Epithelial cell of esophagus (primary cell): ENCODE measurements at places on chromosomes 1 and 21.

GRCh38 chr1:26029864-26030481 is 8.4 kb downstream of the EXTL1 start:
- DNase-seq: no peak

- DNase-seq: peak; percentile 76
Measured at GRCh38 chr1:116972674-116973030, 28.9 kb upstream of the CD101 start.

GRCh38 chr1:6298940-6299465 is 38.1 kb upstream of the GPR153 start:
- DNase-seq: no peak

- no peak for DNase-seq
Measured at GRCh38 chr1:223765036-223765718, 52.8 kb downstream of the CAPN2 start.

- no peak for DNase-seq
Measured at GRCh38 chr21:25638660-25639550, at the start of gene JAM2. Gene JAM2, plus strand, starts transcription at chr21:25639258. Its CDS starts 564 bp downstream, at chr21:25639822.

GRCh38 chr1:110018396-110018795 is 16.0 kb upstream of the STRIP1 start:
- DNase-seq: no peak

DNA sequence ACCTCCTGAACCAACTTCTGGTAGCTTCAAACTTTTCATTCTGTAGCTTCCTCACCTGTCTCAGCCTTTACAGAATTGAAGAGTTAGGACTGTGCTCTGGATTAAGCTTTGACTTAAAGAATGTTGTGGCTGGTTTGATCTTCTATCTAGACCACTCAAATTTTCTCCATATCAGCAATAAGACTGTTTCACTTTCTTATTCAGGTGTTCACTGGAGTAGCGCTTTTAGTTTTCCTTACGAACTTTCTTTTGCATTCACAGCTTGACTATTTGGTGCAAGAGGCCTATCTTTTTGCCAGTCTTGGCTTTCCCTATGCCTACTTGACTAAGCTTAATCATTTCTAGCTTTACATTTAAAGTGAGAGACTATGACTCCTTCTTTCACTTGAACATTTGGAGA is 31.5 kb downstream of the FGGY start:
- DNase-seq: no peak

DNA sequence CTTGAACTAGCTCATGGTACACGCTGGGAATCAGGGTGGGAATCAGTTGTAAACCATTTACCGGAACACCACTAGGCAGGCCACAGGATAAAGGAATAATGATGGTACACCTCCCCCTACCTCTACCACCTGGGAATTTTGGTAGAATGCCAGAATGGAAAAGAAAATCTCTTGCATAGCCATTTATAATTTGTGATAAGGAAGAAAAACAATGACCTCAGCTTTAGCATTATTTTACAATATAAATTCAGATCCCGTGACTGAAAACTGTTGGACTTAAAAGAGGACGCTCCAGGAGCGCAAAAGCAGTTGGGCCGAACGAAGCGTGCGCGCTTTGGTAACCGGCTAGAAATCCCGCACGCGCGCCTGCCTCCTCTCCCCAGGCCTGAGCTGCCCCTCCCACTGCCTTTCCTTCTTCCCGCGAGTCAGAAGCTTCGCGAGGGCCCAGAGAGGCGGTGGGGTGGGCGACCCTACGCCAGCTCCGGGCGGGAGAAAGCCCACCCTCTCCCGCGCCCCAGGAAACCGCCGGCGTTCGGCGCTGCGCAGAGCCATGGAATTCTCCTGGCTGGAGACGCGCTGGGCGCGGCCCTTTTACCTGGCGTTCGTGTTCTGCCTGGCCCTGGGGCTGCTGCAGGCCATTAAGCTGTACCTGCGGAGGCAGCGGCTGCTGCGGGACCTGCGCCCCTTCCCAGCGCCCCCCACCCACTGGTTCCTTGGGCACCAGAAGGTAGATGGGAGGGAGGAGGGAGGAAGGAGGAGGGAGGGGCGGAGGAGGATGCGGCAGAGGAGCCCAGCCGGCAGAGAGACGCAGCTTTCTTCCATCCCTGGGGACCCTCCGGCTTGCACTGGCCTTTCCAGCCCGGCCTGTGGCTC is at the start of gene CYP4X1:
CYP4X1 (plus strand) TSS at position 402 of the 873 bp plus-strand sequence; CDS start at position 551, 149 bp downstream.
- peak; percentile 49 for DNase-seq

GRCh38 chr1:100152271-100152670 is 19.3 kb downstream of the TRMT13 start:
- no peak for DNase-seq

DNA sequence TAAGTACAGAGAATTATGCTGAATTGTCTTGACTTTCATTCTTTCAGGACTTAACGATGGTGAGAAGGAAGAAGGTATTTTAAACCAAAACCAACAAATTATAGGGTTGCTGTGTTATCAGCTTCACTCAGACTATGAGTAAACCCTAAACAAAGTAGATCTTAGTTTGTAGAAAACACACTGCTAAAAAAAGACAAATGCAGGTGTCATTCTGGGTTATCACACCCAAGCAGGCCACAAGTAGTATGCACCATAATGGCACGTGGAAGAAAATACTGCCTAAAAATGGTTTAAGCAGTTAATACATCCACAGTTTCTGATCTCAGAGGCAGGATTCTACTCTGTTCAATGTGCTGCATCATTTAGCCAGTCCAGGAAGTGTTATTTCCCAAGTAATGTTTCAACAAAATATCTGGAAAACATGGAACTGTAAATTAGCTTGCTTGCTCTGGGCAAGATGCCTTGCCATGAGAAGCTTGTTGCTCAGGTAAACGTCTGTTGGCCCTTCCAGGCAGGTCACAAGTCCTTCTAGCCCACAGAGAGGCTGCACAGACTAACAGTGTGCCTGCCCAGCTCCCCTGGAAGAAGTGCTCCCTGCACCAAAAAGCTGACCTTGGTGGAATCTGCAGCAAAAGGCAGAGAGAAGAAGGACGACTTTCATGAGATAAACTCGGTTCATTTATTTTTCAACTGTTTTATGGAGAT is 4.1 kb downstream of the DIPK1A start:
- DNase-seq: no peak

- DNase-seq: peak; percentile 92
Measured at GRCh38 chr21:27645285-27645684, 678.4 kb upstream of the ADAMTS5 start.

DNA sequence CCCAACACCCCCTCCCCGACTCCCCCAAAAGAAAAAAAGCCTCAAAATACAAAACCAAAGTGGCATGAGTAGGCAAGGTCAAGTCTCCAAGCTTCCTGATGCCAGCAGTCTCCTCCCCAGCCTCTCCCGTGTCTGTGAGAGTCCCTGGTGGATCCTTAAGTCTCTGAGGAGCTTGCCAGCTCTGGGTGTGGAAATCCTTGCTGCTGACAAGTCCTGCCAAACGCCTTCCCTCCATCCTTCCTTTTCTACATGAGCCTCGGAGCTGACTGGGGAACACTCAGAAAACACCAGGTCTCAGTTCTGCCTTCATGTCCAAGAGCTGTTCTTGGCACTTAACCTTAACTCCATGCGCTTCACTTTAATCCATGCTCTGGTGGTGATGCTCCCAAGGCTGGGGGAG is 3.7 kb upstream of the ETV3L start:
- DNase-seq: no peak

- peak; percentile 56 for DNase-seq
Measured at GRCh38 chr1:198496216-198497143, 44.0 kb downstream of the ATP6V1G3 start.

- DNase-seq: no peak
Measured at GRCh38 chr1:3366126-3367051, 88.1 kb upstream of the ARHGEF16 start.

GRCh38 chr1:78304761-78305160 is 186.0 kb upstream of the PTGFR start:
- DNase-seq: no peak

- peak; percentile 95 for DNase-seq
Measured at GRCh38 chr1:39132505-39133339, 71.8 kb upstream of the MACF1 start.

DNA sequence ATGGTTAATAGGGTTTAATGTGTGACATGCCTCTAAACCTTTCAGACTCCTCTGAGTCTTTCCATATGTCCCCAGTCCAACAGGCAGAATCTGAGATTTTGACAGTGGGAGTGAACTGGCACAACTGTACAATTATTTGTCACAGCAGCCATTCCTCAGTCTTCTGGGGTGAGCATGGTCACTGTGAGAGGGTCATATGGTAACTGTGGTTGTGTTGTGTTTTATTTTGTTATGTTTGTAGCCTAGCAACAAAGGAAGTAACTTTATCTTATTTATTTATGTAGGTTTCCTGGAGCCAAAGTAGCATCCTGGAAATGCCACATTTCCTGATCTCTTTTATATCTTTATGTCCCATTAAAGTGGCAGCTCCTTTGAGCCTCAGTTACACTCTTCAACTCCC is 1067.9 kb downstream of the TTLL7 start:
- DNase-seq: no peak

DNA sequence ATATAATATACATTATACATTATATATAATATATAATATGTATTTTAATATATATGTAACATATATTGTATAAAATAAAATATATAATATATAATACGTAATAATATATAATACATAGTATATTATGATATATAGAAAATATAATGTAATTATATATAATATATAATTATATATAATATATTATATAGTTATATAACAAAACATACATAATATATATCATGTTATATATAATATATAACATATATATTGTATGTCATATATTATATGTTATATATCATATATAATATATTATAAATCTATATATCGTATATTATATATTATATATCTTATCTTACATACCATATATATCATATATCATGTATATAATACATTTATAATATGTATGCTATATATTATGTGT is 248.2 kb upstream of the TPTE start:
- peak; percentile 33 for DNase-seq
